ENCODE measurements at places on chromosomes 11 and 22.

- no peak for DNase-seq
Measured at GRCh38 chr11:101401245-101401644, 182.6 kb downstream of the TRPC6 start.

- DNase-seq: no peak
Measured at GRCh38 chr11:5574654-5575053, 6.0 kb upstream of the OR52B6 start.

GRCh38 chr11:57458410-57459163 lies 1.7 kb upstream of the RTN4RL2 start:
- DNase-seq: peak; percentile 18

DNA sequence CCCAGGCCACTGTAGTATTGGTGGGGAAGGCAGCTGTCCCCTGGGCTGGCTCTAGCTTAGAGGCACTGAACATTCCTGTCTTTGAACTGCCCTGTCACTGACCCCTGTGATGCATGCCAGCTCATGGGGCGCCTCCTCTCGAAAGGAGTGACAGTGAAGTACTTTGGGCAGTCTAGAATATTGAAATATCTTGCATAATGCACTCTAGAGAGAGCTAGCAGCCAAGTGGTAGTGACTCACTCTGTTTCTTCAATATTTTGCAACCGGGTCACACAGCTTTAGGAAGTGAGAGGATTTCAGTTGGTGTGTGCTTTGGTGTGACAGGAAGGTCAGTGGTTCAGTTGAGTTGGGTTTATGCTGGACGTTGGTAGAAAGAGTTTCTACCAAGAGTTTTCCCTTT lies 35.5 kb upstream of the ST14 start:
- no peak for DNase-seq

DNA sequence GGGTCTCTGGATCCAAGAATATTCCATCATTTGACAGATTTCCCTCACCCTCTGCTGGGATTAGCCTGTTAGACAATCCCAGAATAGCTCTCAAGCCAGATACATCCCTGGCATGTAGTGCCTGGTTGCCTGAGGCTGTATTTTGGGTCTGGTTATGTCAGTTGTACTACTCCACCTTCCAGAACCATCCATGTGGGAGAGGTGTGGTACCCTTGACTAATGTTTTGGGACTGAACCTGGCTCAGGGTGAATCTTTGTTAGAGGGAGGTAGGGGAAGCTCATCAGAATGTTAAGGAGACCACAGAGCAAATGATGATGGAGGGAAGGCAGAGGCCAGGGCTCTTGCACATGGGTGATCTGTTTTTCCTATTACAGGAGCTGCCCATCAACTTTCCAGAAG lies 5.2 kb downstream of the C11orf52 start:
- no peak for DNase-seq

- DNase-seq: no peak
Measured at GRCh38 chr11:57457643-57458023, 2.7 kb upstream of the RTN4RL2 start.

DNA sequence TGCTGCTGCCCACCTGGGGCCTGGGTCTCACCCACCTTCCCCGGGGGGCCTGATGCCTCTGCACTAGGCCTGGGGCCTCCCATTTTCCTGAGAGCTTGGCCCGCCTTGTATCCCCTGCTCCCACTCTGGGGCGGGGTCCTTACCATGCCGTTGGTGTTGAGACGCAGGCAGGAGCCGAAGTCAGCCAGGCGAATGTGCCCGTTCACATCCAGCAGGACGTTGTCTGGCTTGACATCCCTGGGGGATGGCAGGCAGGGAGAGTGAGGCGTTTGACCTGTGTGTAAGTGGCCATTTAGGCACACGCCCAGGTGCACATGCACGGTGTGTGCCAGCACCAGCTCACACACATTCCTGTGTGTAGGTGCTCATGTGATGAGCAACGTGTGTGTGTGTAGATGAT lies 5.1 kb downstream of the CDC42BPG start:
- no peak for DNase-seq

DNA sequence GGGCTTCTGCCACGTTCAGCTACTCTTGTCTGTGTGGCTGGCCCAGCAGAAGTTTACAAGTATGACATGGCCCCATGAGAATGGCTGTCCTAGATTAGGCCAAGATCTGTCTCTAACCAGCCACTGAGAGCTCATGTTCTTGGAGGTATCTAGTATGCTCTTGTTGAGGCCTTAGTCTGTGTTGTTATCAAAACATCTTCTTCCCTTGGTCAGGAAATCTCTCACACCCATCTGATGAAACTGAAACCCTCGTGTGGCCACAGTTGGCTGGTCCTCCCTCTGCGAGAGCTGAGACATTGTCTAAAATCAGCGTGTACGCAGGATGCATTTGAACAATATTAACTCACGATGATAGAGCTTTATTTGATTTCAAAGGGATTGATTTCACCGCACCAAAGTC lies 109.0 kb upstream of the NNMT start:
- DNase-seq: no peak

DNA sequence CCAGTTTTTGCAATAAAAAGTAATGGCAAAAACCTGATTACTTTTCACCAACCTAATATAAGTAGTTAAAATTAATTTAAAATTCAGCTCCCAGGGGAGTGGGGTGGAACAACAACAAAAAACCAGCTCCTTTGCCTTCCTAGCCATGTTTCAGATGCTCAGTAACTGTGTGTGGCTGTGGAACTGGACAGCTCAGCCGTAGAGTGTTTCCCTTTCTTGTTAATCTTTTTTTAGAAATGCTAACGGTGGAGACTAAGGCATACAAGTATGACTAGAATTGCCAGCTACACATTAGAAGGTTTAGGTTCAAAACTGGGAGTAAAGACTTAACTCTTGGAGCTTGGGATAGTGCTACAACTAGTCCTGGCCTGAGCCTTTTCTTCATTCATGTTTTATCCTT lies 45.0 kb downstream of the PPP6R3 start:
- DNase-seq: no peak

DNA sequence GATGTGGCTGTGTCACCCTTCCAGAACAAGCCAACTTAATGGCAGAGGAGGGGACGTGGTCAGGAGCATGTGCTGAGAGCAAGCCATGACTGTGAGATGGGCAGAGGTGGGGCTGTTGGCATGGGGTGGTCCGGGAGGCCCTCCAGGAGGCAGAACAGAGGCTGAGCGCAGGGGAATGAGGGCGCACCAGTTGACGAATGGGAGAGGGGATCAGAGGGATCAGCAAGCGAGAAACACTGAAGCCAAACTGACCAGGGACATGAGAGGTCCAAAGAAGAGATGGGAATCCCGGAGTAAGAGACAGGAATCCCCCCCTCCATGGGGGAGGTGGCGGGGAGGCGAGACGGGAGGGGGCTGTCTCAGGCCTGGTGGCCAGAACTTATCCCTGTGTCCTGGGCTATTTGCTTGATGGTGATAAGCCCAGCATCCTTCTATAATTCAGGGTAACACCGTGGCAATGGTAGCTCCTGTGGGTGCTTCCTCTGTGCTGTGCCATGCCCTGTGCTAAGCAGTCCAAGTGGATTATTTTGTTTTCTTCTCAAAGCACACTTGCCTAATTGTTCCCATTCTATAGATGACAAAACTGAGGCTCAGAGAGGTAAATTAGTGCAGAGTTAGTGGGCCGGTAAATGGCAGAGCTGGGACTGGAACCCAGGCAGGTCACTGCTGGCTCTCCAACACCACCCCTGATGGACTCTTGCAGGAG lies 83.4 kb upstream of the SHISAL1 start:
- DNase-seq: no peak

GRCh38 chr11:130422251-130422995 lies 6.0 kb downstream of the ADAMTS8 start:
- no peak for DNase-seq

DNA sequence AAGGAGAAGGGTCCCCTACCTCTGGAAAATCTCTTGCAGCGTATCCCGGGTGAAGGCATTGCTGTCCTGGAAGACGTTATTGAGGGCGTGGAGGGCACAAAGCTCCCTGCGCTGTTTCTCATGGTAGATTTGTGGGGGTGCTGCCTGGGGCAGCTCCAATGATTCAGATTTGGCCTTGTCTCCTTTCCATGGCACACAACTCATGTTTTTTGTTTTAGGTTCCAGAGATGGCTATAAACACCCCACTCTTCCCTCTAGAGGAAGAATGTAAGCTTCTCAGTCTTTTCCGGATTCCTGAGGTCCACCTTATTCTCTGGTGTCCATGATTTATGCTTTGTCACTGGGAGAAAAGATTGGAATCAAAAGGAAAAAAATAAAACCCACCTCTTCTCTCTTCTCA lies 959 bp downstream of the JOSD1 start:
- no peak for DNase-seq

DNA sequence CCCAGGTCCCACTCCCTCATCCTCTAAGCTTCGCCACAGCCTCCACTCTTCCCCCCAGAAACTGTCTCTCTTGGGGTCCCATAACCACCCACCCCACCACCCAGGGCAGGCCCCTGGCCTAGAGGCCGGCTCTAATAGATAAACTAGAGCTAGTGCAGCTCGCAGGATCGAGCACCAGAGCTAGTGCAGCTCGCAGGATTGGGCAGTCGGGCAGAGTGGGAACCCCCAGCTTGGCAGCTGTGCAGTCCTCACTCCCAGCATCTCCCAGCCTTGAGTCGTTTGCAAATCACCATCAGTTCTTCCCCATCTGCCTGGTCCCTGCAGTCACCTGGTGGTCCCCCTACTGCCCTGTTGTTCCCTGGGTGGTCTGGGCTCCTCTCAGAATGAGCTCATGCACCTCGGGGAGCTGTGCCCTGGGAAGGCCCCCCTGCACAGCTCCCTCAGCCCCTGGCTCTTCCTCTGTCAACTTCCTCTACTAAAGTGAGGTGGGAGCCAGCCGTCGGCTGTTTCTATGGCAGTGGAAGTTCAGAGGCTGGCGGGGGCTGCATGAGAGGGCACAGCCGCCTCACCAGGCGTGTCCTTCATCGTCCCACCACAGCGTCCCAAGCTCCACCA lies 15.5 kb upstream of the SHANK2 start:
- no peak for DNase-seq

DNA sequence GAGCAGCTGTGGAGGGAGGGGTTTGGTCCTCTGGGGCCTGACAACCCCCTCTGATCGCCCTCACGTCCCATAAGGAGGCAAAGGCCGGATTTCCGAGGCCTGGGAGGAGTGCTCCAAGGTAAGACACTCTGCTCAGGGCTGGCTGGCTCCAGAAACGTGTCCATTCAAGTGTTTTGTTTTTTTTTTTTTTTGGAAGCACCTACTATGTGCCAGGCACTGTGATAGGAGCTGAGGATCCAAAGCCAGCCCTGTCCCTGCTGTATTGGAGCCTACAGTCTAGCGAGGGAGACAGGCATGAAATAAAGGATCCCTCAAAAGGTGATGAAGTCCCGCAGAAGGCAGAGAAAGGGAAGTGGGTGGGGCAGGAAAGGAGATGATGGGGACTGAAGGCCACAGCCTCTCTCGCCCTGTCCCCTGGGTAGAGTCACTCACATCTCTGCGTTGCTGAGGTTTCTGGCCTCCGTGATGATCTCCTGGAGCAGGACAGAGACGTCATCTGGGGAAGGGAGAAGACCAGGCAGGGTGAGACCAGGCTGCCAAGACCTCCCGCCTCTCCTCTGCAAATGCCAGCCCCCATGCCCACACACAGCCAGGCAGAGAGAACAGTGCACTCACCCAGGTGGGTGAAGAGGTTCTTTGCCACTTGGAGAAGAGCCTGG lies 89.2 kb downstream of the PDE2A start:
- no peak for DNase-seq

GRCh38 chr22:19787849-19788141 lies 27.2 kb downstream of the TBX1 start:
- no peak for DNase-seq

DNA sequence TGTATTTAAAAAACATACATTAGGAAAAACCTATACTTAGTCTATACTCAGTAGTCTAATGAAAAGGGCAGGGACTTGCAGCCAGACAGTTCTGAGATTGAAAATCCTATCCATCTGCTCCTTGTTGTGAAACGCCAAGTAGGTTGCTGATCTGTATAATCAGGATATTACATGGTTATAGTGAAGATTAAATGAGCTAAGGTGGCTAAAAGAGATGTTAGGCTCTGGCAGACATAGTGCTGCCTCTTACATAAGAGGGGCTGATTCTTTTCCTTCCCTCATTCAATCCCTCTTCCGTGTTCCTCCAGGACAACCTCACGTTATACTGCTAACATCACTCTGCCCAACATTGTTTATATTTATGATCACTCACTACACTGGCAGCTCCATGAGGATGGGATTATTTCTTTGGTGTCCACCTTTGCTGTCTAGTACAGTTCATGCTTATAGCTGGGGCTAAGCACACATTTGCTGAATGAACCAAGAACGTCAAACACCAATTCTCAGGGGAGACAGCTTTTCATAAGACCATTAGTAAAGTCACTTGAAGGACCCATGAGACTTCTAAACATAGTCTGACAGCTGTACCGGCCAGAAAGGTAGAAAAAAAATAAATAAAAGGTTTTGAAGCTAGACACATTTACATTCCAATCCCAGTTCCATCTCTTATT lies 46.3 kb downstream of the GAB2 start:
- no peak for DNase-seq

- no peak for DNase-seq
Measured at GRCh38 chr11:44634401-44635281, 69.2 kb downstream of the CD82 start.

DNA sequence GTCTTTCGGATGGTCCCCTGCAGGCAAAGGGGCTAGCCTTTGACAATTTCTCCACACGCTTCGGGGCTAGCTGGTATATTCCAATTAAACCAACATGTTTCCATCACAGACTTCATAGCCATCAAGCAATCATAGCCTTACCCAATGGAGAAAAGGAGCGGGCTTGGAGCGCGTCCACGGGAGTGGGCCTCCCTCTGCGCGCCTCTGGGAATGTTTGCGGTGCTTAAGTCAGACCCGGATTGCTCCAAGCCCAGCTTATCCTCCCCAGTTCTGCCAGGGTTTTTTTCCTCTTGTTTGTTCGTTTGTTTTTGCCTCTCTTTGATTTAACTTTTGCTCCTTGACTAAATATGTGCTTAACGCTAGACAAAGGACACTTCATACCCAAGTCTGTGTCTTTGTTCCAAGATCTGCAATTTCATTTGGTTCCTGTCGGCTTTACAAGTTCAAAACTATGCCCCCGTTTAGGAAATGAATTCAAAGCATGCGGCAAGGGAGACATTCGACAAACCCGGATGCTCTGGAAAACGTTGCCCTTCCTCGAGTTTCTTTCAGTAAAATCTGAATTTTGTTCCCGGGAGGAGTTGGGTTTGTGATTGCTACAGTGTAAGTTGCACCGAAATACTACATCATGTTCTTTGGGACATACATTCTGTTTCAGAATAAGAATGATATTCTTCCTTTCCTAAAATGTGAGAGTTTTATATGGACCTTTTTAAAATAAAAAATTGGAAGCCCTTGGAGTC lies 1.0 kb upstream of the GLB1L2 start:
- no peak for DNase-seq

- no peak for DNase-seq
Measured at GRCh38 chr11:10914050-10914449, 56.2 kb upstream of the ZBED5 start.

- DNase-seq: no peak
Measured at GRCh38 chr11:35454362-35454761, 35.0 kb upstream of the SLC1A2 start.

- DNase-seq: no peak
Measured at GRCh38 chr22:43425976-43426785, 14.4 kb downstream of the MPPED1 start.

- DNase-seq: no peak
Measured at GRCh38 chr11:72454791-72455190, 20.5 kb upstream of the CLPB start.
